ENCODE measurements at places on chromosomes 13 and 19.

GRCh38 chr13:33730147-33730546, 87.8 kb upstream of the RFC3 start:
- DNase-seq: no peak

DNA sequence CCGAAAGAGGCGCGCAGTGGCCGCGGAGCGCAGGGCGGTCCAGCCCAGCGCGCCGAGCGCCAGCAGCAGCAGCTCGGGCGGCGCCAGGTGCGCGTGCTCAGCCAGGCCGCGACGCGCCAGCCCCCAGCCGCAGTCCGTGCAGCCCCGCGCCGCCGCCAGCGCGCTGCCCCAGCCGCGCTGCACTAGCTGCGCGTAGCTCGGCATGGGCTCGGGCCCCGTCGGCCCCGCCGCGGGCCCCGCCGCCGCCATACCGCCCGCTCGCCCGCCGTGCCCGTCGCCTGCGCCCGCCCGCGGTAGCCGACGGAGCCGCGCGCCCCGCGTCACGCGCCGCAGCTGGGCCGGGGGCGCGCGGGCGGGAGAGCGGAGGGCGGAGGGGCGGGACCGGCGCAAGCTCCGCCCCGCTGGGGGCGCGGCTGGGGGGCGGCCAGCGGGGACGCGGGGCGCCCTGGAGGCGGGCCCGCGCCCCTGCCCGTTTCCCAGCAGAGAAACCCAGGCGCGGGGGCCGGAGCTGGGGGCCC, at the start of gene CERS1:
Gene CERS1, minus strand, starts transcription at position 335 of the 518 bp plus-strand sequence. Its CDS starts 86 bp downstream, at position 249.
- no peak for DNase-seq

DNA sequence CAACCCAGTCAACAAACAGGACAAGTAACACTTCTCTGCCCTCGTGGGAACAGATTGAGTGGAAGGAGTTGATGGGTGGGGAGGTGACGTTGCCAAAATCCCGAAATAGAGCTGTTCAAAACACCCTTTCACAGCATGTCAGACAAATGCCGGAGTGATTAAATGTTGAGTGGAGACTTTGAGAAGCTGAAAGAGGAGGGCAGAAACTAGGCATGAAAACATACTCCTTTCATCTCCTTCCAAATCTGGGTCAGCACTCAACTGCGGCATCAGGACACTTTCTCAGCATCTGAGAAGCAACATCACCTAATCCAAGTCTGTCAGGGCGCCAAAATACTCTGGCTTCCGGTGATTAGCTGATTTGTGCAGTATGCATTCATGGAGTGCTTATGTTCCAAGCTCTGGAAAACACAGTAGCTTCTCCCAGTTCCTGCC, 51.5 kb upstream of the MRI1 start:
- DNase-seq: no peak

GRCh38 chr13:32045982-32046785, 14.6 kb downstream of the FRY start:
- no peak for DNase-seq

DNA sequence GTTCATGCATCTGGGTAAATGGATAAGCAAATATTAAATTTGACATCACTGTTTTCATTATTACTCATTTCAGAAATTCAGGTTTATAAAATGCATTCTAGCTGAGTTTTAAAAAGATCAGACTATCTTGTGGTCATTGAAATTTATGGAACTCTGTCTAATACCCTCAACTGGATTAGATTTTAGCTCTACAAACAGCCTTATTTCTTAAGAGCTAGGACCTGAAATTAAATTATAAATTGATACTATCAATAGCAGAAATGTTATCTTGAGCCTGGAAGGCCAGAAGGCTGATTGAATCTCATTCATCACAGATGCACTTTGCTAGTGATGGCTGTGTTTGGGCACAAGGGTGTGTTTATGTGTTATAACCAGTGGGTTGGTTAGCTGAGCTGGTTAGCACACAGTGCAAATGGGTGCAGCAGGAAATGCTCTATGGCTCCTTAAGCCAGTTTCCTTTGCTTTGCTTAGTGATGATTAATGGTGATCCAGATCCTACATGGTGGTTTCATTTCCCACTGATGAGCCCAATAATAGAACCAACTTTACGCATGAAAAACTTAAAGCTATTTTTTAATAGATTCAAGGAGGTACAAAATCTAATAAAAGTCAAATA, 310.8 kb upstream of the KLF12 start:
- no peak for DNase-seq

DNA sequence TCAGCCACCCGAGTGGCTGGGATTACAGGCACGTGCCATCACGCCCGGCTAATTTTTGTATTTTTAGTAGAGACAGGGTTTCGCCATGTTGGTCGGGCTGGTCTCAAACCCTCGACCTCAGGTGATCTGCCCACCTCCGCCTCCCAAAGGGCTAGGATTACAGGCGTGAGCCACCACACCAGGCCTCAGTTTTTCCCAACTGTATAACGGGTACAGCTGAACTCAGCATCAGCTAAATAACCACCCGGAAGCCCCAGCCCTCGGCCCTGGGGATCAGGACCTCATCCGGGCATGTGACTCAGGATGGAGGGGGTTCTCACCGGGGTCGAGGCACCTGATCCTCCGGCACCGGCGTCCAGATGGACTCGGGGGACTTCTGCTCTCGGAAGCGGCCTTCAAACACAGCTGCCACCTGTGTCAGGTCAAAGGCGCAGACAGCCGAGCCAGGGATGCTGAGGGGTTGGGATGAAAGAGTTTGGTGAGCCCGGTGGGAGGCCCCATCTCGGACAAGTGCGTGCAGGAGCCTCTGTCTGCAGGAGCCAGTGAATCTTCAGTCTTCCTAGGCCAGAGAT, 8.9 kb downstream of the SEMA6B start:
- no peak for DNase-seq

GRCh38 chr13:97121894-97122293, 100.2 kb upstream of the MBNL2 start:
- no peak for DNase-seq

- DNase-seq: no peak
These were observed 63.9 kb upstream of the GTF3A start for GRCh38 chr13:27360562-27360961.

- DNase-seq: no peak
These were observed 62.7 kb downstream of the SLITRK1 start for GRCh38 chr13:83819611-83820010.

Data from NCI-H1417 treated with DMSO at 0.1 percent for 48 hours (cell line).